Right forelimb (tissue), 1 donor: ENCODE measurements at places on chromosomes 2 and 18.

- DNase-seq, result no peak
Measured at GRCh38 chr2:71575966-71576365, 122.6 kb downstream of the DYSF start.

DNA sequence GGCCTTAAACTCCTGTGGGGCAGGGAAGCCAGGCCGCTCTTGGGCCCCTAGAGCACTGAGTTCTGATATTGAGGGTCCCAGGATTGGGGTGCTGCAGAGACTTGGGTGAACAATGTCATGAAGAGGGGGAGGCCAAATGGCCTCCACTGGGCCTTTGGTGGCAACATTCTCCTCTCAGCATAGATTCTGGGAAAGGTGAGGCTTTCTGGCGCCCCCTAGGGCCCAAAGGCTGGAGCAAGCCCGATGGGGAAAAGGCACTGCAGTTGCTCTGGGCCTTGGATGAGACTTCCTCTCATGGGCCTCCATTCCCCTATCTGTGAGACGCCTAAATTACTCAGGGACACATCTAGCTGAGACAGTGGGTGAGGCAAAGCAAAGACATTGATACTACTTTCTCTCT, 84.8 kb downstream of the ACAA2 start:
- no peak for DNase-seq

GRCh38 chr2:55101466-55101865, 51.2 kb upstream of the RTN4 start:
- DNase-seq, result no peak

GRCh38 chr2:37232131-37232933, 874 bp downstream of the NDUFAF7 start:
- DNase-seq, result peak; percentile 48

GRCh38 chr2:118227698-118228508, 139.6 kb downstream of the INSIG2 start:
- no peak for DNase-seq

- no peak for DNase-seq
Measured at GRCh38 chr2:81328968-81329367, 1024.4 kb upstream of the LRRTM1 start.

- peak; percentile 11 for DNase-seq
Measured at GRCh38 chr2:240428245-240428644, 7.2 kb upstream of the GPC1 start.

DNA sequence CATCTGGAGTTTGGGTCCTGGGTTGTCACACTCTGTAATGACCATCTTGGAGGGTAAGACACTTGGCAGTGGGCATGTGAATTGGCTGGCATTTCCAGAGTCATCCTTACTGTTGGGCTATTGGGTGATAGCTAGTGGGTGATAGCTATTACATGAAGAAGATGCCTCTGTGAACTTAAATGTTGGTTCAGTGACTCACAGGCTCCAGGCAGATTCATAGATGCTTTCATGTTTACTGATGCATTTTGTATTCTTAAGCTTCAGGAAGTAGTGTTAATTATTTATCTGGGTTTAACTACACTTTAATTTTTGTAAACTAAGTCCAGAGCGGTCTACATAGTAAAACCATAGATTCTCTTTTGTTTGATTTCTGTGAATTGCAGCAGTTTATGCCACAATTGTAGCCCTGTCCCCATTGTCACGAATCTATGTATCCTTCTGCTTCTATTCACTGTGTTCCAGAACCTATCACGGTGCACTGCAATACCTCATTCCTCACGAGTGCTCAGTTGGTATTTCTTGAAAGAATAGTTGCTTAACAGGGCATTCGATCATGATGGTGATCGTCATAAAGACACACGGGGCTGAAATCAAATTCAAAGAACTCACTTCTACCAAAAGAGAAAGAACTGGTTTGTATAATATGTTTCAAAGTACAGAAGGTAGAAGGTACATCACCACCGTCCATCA, 79.7 kb downstream of the GBX2 start:
- DNase-seq, result no peak

DNA sequence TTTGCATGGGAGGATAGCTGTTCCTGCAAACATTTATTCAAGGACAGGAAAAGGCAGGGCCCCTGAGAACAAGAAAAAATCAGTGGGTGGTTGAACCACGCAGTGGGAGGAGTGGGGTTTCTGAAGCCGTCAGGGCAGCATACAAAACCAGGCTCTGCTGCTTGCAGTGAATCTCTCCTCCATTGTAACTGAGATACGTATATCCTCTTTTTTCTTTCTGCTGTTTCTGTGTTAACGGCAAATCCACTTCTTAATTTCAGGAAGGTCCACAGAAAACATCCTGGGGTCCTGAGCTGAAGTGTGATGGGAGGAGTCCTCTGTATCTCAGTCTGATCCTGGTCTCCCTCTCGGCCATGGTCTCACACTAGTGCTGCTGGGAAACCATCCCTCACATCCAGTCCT, 27.2 kb upstream of the KCNF1 start:
- DNase-seq, result no peak

DNA sequence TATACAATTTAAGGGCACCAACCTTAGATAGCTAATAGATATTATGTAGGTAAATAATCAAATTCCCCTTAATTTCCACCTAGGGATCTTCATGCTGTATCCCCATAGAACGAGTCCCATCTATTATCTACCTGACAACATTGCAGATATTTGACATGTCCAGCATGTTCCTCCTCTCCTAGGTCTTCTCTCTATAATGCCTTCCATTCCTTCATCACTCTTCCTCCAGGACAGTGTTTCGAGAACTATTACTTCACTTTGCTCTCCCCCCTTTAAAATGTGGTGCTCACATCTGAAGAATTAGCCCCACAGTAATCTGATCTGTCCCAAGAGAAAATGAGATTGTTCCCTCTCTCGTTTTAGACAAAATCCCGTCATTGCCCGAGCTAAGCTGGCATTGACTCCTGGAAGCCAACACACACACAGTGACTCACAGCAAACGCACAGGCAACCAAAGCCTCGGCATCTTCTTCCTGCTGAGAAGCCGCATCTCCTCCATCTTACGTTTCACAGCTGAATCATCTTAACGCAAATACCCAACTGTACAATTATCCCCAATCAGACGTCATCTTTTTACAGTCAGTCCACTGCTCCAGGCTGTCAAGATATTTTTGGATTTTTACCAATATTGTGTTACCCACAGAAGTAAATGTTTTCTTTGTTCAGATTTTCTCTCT, 162.9 kb upstream of the AGAP1 start:
- no peak for DNase-seq

- no peak for DNase-seq
Measured at GRCh38 chr2:73253400-73253799, 19.3 kb downstream of the CCT7 start.

- DNase-seq, result no peak
Measured at GRCh38 chr2:23584054-23584745, 199.2 kb downstream of the KLHL29 start.

- DNase-seq, result no peak
Measured at GRCh38 chr2:102485147-102485785, 12.2 kb downstream of the SLC9A4 start.

- no peak for DNase-seq
Measured at GRCh38 chr2:241459520-241459919, 48.9 kb downstream of the STK25 start.

GRCh38 chr2:158297120-158297519, 159.4 kb downstream of the CCDC148 start:
- no peak for DNase-seq

GRCh38 chr18:360676-361075, 92.8 kb upstream of the THOC1 start:
- no peak for DNase-seq

- no peak for DNase-seq
Measured at GRCh38 chr2:26540961-26541360, 63.0 kb upstream of the OTOF start.

DNA sequence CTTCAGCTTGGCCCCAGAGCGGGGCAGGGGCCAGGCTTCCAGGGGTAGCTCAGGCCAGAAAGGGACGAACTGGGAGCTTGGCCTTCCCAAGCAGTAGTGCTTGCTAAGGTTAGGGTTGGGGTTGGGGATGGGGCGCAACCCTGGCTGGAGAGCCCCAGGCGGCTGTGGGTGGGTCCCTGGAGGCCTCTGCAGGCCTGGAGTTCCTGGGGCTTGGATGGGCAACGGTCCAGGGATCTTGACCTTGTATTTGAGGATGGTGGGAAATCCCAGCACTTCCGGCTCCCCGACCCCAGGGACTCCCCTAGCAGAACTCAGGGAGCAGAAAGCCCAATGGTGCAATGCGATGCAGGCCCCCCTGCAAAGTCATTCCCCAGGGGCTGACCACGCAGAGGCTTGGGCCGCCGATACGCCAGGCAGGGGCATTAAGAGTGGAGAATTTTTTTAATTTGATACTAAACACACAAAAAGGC, 12.6 kb upstream of the MLPH start:
- peak; percentile 69 for DNase-seq

DNA sequence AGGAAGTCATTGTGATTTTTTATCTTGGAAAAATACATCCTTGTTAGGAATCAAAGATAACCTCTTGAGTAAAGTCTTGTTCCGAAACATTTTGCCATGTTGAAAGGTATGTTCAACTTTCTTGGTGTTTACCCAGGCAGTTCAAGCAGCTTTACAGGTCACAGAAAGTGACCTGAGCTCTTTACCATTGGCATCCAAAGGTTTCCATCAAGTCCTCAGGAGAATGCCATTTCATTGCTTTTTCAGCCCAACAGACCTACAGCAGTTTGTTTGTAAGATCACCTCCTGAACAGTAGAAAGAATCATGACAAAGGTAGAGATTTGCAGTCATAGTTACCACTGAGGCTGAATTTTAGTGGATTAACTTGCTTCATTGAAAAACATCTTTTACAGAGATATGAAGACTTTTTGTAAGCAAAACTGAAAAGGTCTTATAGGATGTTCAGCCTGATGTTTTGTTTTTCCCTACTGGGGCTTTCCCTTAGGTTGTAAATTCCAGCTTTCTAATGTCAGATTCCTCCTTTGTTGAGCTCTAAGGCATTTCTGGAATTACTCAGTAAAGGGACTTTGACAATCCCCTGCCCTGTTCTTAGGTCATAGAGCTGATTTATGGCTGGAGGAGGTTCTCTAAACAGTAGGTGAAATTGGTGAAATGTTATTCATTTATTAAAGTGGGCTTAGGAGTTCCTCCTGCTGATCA, 236.8 kb upstream of the RBMS1 start:
- DNase-seq, result no peak
